ENCODE measurements at places on chromosomes 1 and 21. TPM values are rescaled to one million over a fixed set of nuclear protein-coding genes. Genes with fewer than 3 reads are reported as not detected.

DNA sequence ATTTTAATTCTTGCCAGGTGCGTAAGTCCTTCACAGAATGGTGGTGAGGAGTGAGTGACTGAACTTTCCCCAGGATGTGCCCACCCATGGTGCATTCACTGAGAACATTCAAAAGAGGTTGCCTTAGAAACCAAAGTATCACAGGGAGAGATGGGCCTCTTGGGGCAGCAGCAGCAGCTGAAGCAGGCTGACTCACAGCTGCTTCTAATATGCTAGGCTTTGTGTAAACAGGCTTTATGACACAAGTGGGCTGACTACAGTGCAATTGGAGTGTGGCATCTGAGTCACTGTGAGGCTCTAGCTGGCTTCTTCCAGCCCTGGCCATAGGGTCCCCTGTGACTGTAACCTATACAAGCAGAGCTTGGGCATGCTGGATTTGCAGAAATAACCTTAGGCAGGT lies 12.6 kb downstream of the PIGP start:
- DNase-seq = peak; percentile 91

- peak; percentile 75 for DNase-seq
Measured at GRCh38 chr1:87329051-87329525, 408 bp downstream of the LMO4 start.

DNA sequence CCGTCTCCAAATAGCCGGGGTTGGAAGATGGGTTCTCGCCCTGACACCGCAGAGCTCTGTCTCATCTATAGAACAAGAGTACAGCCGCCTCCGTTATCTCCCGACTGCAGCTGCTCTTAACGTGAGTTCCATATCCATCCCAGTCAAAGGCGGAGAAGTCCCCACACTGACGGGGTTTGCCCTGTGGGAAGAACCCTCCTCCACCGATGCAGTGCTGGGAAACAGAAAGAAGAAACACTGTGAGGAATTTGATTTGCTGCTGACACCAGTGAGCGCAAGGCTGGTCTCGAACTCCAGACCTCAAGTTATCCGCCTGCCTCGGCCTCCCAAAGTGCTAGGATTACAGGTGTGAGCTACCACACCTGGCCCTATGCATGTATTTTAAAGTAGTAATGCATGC lies 9.5 kb downstream of the ITLN2 start:
- no peak for DNase-seq

DNA sequence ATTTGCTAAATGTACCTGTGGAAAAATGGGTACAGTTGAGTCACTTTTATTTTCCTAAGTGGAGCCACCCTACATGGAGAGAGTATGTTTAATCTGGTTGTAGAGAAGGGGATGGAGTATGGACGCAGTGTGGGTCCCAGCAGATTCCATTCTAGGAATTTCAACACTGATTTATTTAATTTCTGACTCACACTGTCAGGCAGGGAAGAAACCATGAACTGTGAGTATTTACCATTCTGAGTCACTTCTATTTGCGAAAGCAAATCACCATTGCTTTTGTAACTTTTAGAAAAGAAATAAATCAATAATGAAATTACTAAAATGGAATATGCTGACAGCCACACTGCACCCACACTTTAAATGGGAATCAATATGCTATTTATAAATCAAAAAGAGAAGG lies 339.0 kb downstream of the DSCAM start:
- DNase-seq = no peak

DNA sequence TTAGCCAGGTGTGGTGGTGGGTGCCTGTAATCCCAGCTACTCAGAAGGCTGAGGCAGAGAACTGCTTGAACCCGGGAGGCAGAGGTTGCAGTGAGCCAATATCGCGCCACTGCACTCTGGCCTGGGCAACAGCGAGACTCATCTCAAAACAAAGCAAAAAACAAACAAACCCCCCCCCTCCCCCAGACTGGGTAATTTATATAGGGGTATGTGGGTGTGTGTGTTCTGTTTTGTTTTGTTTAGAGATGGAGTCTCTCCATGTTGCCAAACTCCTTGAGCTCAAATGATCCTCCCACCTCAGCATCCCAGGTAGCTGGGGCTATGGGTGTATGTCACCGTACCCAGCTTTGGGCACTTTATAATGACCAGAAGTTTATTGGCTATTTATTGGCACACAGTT lies 73.6 kb downstream of the SLC27A3 start:
- DNase-seq = no peak

GRCh38 chr1:206583707-206584648 lies 28.3 kb downstream of the EIF2D start:
- DNase-seq = peak; percentile 74

GRCh38 chr1:204443260-204443619 lies 31.6 kb upstream of the PPP1R15B start:
- no peak for DNase-seq

DNA sequence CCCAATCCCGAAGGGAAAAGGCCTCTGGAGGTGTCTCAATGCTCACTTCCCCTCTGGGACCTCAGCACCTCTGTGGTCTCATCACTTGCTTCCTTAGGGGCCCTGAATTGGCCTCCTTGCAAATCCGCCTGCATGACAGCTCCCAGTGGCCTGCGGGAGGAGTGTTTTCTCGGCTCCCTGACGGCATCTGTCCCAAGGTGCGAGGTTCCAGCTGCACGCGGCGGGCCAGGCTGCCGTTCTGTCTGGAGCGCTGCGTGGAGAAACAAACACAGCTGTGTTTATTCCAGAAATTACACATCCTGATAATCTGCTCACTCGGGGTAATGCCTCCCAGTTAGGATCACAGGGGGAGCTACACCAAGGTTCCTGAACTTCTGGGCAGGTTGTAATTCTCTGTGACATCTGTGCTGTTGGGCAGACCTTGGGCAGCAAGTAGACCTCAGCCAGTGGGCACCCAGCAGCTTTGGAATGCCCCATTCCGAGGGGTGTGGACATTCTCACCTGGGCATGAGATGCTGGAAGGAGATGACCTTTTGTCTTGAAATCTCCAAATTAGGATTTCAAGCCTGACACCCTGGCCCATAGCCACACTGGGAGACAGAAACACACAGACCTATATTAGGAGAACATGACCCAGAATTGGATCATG lies 18.2 kb downstream of the EPHB2 start:
- peak; percentile 60 for DNase-seq

DNA sequence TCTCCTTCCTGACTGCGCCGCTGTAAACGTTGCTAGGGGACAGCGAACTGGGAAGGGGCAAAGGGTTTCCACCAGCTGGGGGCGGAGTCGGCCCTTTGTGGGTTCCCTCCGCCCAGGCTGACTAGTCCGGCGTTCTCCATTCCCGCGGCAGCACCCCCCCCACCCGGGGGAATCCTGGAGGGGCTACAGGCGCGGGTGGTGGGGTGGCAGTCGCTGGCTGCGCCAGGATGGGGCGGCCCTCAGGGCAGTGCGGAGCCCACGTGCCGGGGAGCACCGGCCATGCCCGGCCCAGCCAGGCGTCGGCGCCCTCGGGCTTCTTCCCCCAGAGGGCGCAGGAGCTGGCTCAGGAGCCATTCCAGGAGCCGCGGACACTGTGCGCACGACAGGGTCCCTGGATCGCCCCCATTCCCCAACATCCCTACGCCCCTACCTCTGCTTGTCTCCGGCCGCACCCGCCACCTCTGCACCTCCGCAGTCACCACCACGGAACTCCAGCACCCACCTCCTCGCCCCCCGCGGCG lies 476 bp downstream of the BATF3 start:
- DNase-seq = peak; percentile 34

- DNase-seq = no peak
Measured at GRCh38 chr1:4003846-4004505, 103.9 kb upstream of the C1orf174 start.

GRCh38 chr1:172498857-172499256 lies 34.1 kb upstream of the SUCO start:
- no peak for DNase-seq

DNA sequence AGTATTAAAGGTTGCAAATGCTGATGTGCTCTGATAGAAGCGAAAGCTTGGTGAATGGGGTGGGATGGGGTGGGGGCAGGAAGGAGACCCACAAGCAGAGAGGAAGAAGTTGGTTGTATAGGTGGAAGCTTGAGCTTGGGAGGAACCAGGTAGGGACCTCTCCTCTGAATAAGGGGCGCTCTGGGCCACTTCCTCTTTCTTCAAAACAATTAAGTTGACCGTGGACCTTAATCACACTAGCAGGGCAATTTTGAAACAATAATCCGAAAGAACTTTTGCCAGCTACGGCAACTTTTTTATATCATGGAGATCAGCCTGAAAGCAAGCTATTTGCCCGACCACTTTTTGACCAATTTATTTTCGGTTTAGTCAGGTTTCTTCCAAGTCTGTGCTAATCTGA lies 1.9 kb upstream of the DYRK1A start:
- peak; percentile 13 for DNase-seq

DNA sequence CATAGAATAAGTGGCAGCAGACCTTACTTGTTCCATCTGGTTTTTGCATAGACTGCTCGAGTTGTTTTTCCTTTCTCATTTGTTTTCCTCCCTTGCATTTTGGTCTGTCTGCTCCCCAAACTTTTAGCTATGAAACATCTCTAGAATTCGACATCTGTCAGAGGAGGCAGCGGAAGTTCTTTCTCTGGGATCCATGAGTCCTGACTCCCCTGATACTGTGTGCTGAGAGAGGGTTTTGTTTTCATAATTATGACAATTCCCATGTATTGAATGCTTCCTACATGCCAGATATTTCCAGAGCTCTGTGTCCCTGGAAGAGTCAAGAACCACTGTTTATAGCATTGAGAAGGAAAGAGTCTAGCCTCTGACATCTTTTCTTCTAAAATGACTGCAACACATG lies 172.6 kb downstream of the KIF26B start:
- peak; percentile 60 for DNase-seq

The C1QTNF12 gene
- 8.2 TPM for total RNA-seq

The CD48 gene
- total RNA-seq = 1.2 TPM

The TRIM17 gene
- total RNA-seq = 0.27 TPM

The KRTAP19-6 gene
- total RNA-seq = not detected

The SDF4 gene
- 57.2 TPM for total RNA-seq

The GJA5 gene
- 12.9 TPM for total RNA-seq

The AVPR1B gene
- 0.44 TPM for total RNA-seq

The GRHL3 gene
- 0.09 TPM for total RNA-seq
